ENCODE measurements at places on chromosomes 1 and 21.
A peak's percentile ranks its signal among the peaks of the same experiment; 100 is the strongest.

GRCh38 chr1:166350490-166350889, 183.7 kb upstream of the FAM78B start:
- no peak for DNase-seq

DNA sequence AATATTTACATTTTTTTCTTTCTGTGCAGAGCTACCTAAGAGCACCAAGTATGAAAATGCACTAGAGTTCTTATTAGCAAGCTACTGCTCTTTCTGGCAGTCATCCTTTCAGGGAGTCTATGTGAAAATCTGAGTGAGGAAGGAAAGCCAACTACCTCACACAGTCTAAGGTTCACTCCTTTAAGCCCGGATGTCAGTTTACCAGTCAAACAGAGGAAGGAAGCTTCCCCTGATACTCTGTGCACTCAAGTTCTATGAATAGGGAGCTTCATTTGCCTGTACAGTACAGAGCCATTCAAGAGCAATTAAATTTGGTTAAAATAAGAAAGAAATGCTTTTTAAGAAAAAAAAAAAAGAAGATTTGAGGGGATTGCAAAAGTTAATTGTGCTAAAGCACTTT, 6.9 kb downstream of the COL11A1 start:
- no peak for DNase-seq

DNA sequence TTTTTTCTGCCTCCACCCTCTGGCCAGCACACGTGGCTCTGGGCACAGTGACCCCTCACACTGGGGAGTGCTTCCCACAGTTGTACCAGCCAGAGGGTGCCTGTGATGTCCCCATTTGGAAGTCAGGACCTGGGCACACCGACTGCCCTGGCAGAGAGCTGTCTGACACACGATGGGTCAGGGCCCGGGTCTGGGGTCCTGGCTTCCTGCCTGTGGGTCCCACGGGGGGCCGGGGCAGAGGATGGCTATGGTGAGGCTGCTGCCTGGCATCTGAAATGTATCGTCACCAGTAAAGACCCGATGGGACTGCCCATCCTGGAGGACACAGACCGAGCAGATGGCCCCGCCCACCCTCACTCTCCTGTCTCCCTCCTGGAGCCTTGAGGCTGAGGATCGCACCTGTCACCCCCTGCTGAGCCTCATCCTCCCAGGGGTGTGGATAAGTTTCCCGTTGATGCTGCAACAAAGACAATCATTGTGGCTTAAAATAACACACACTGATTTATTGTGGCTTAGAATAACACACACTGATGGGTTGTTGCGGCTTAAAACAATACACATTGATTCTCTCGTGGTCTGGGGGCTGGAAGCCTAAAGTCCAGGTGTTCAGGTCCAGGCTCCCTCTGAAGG, 88.8 kb upstream of the TTC34 start:
- DNase-seq: no peak

DNA sequence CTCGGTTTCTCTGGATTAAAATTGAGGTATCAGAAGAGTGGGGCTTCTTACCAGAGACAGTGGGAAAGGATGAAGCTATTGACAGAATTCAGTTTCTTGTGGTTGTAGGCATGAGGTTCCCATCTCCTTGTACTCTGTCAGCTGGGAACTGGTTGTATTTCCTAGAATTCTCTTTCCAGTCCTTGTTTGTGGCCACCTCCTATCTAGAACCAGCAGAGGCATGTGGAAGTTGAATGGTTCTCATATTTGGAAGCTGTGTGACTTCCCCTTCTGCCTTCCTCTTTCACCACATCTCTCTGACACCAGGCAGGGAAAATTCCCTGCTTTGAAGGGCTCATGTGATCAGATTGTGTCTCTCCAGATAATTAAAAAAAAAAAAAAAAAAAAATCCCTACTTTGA, 457.7 kb upstream of the ADAMTS5 start:
- no peak for DNase-seq

GRCh38 chr1:921011-921837, 2.5 kb upstream of the SAMD11 start:
- DNase-seq: peak; percentile 56

DNA sequence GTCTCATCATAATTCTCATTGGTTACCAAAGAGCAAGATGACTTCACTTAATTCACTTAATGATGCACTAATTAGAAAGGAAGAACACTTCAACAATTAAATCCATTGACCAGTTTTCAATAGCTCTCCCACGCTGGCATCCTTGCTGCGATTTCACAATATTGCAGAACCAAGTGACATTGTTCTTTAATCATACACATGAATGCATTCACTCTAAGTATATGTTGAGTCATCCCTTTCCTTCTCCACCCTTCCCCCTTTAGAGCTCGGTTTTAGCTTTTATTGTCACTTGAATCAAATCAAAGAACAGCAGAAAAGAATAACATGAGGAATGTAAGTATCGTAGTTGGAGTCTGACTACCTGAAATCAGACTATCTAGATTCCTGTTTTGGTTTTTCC, 233.6 kb upstream of the FMN2 start:
- DNase-seq: no peak

DNA sequence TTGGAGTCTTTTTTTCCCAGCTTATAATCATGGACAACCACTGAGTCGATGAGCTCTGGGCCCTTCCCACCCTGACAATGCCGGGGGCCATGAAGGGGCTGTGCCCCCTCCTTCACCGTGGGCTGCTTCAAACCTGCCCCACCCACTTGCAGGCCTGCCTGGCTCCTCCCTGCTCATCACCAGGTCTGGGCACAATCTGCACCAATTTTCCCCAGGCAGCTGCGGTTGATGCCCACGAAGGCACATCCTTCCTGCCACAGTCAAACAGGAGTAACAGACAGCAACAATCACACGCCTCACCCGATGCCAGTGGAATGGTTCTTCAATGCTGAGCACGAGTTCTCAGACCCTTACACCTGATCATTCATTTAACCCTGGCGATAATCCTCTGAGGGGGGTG, 18.9 kb downstream of the PGLYRP3 start:
- DNase-seq: no peak
